ENCODE measurements at places on chromosomes 4 and X.

DNA sequence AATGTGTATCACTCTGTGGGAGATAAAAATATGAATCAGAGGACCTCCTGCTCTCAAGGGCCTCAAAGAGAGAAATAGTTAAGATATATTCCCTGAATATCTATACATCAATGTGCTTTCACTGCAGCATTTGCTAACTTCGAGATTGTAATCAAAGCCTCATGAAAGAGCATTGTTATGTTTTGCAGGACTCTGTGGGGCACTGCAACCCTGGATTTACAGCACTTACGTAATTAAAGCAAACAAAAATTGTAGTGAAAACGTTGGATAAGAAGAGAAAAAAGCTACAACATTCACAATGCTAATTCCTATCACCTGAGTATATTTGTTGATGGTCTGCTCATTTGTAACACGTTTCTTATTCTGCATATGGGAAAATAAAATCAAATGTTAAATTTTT lies 48.0 kb downstream of the ETNPPL start:
- no peak for DNase-seq

DNA sequence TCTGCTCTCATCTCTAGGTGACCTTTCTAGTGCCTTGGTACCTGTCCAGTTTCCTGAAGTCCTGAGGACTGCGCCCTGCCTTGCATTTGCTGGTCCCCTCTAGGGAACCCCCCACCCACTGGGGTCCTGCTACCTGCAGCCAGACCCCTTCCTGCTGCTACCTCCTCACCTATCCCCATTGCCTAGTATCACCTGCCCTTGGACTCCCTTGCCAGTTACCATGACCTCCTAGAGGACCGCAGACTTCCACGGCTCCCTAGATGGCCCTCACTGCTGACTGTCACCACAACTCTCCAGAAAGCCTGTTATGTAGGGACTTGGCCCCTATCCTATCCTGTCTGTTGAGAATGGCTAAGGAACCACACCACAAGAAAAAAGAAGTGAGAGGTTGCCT lies 166.6 kb downstream of the EFNB1 start:
- no peak for DNase-seq

GRCh38 chr4:2588259-2588658 lies 51.8 kb downstream of the FAM193A start:
- no peak for DNase-seq

- no peak for DNase-seq
These were observed 26.8 kb upstream of the CLDN24 start for GRCh38 chr4:183348706-183349659.

DNA sequence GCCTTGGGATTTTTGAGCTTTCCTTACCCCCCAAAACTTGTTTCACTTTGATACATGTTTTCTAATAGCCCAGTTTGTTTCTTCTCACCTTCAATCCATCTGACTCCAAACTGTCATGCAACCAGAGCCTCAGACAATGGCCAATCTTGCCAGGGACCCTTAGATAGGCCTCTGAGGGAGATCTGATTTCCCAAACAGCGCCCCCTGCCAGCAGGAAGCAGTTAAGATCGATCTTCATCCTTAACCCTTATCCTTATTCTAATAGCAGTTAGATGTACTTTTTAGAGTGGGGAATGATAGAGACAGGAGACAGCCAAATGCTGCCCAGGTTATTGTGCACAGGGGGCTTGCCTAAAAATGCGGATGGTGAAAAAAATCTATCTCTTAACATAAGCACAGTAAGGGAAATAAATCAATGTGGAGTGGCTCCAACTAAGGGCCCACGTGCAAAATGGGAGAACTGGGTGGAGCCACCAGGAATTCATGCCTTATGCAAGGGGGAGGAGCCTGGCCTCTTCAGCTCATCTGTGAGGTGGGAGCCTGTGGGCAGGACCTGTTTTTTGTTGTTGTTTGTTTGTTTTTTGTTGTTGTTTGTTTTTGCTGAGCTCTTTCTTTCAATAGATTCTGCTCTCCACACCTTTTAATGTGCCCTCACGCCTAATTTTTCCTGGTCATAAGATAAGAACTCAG lies 833.6 kb upstream of the AGA start:
- DNase-seq = no peak

DNA sequence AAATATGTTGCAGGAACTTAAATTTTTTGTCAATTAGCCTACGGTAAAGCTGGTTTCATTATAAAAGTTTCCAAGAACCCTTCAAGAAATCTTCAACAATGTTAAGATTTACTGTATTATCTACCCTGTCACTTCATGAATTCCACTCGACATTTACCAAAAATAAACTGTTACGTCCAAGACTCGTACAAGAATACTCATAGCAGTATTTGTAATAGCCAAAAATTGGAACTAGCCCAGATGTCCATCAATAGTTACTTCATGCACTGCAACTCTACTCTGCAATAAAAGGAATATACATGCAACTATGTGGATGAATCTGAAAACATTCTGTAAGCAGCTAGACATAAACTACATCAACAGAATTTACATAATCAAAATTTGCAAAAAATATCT lies 13.4 kb downstream of the RBMX start:
- DNase-seq = no peak

DNA sequence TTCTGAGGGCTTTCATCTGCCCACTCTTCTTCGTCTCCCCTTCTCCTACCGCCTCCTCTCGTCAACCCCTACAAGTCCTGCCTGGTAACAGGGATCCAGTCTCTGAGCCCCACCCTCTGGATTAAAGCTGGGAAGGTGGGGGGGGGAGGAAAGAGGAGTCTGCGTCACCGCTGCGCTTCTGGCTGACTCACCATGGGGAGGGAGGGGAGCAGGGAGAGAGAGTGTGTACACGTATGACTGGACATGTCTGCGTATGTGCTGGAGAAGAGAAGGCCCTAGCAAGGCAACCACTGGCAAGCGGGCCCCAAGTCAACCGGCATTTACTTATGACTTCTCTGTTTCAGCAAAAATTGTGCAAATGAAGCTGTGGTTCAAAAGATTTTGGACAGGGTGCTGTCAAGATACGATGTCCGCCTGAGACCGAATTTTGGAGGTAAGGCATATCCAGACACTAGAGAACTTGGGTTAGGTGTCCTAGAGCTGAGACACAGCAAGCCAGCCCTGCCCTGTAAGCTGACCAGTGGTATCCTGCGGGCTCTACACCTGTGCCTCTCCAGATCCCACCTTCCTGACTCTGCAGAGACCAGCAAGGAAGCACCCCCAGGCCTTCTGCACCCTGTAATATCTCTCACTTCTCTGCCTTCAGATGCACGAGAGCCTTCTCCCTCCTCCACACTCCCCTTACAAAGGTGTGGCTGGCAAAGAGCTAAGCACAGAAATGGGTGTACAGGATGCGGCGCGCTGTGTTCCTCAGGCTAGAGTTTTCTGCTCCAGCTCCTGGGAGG lies 2.5 kb downstream of the GABRQ start:
- no peak for DNase-seq

DNA sequence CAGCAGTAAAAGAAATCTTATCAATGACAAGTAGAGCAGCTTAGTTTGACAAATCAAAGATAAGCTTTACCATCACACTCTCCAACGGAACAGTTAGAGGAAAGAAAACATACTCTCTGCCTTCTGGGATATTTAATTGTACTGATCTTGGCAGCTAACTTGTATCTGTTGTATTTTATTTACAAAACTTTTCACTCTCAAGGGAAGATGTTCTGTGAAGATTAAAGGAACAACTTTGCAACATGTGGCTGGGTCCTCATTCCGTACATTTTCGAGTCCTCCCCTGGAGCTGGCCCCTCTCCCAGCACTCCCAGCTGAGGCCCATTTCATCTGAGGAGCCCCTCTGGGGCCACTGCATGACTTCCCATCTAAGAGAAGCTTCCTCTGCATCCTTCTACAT lies 74.4 kb downstream of the RPS3A start:
- DNase-seq = no peak

DNA sequence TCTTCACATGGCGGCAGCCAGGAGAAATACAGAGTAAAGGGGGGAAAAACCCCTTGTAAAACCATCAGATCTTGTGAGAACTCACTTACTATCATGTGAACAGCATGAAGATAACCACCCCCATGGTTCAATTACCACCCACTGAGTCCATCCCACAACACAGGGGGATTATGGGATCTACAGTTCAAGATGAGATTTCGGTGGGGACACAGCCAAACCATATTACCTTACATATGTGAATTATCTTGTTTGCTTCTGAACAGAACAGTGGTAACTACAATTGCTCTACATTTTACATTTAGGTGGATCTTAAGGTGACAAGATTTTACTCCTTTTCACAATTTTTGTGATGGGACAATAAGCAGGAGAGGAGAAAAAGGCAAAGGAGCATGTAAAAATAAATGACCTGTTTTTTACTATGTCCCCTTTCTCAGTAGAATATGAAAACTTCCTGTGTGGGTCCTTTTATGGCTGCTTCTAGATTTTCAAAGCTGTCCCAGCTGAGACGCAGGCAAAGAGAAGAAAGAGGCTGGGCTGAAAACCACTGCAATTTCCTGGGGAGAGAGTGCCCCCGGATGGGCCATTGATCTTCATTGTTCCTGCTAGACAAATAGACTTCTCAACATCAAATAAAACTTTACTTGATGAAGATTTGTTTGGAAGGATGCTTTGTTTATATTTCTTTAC lies 45.9 kb upstream of the PGM2 start:
- DNase-seq = peak; percentile 74

DNA sequence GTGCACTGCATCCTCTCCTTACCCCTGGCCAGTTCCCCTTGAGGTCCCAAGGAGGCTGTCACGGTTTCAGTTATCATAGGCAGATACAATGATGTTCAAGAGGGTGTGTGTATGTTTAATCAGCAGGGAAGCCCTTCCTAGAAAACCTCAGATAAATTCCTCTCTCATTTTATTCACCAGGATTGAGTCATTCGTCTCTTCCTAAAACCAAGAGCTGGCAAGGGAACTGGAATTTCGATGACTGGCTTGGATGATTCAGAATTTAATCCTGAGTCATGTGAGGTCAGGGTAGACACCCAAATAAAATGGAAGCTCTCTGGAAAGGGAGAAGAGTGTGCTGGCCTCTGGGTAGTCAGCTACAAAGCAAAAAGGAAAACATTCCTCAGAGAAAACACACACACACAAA lies 106.2 kb upstream of the RAPGEF2 start:
- DNase-seq = no peak

DNA sequence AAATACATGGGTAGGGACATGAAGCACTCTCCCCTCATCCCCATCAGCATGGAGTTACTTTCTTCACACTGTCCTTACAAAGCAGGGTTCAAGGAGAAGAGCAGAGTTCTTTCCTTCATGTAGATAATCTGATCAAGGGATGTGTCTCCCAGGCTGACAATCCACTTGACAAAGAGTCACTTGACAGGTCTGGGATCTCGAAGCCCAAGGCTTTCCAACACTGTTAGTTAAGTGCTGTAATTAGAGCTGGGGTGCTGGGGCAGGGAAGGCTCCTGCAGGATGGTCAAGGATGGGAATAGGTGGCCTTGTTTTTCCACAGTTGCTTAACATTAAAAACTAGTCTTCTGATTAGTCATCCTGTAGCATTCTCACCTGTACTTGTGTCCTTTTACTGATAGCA lies 38.0 kb downstream of the CCNG2 start:
- no peak for DNase-seq

DNA sequence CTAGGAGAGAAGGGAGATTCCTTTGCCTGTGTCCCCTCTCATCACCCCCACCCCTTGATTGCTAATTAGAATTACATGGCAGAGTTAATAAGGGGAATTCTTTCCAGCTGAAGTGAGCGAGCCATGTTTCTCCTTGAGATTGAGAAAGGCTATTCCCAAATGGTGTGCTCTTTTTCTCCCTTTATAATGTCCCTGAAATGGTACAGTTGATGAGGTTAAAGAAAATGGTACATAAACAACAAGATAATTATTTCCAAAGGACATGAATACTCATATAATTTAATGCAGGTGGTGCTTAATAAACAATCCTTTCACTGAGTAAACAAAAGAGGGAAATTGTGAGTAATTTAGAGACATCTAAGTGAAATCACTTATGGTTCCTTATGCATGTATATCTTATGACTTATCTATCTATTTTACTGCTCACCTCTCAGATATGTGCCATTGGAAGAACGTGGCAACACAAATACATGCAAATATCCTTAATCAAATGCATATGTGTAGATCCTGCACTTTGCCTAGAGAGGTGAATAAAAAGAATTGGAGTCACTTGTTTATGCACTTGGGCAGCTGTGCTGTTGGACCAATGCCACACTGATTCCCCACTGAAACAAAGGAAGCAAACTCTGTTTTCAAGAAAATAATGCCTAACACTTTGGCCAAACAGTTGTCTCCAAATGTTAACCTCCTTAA lies 106.6 kb upstream of the WDR44 start:
- DNase-seq = peak; percentile 36

DNA sequence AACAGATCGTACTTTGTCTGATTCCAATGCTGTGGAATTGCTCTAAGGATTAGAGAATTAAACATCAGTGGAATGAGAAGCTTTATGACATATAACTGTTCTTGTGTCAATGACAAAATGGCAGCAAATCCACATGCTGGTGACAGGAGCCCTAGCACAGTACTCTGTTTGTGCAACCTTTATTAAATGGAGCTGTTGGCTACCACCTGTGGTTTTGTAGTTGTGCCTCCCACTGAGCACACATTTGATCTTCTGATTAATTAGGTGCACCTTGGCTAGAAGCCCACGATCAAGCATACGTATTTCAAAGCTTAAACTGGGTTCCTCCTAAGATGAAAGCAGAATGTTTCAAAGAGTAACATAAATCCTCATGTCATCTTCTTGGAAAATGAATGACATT lies 394.0 kb upstream of the IGFBP7 start:
- DNase-seq = peak; percentile 28

GRCh38 chr4:1323635-1324442 lies 23.2 kb upstream of the UVSSA start:
- no peak for DNase-seq

GRCh38 chrX:109728173-109728535 lies 4.9 kb downstream of the ACSL4 start:
- no peak for DNase-seq

- DNase-seq = peak; percentile 3
These were observed 108.9 kb downstream of the DLG3 start for GRCh38 chrX:70553516-70553915.
